ENCODE measurements at places on chromosomes 11 and 22.

GRCh38 chr11:116374085-116374484 is 398.7 kb downstream of the BUD13 start:
- no peak for DNase-seq

DNA sequence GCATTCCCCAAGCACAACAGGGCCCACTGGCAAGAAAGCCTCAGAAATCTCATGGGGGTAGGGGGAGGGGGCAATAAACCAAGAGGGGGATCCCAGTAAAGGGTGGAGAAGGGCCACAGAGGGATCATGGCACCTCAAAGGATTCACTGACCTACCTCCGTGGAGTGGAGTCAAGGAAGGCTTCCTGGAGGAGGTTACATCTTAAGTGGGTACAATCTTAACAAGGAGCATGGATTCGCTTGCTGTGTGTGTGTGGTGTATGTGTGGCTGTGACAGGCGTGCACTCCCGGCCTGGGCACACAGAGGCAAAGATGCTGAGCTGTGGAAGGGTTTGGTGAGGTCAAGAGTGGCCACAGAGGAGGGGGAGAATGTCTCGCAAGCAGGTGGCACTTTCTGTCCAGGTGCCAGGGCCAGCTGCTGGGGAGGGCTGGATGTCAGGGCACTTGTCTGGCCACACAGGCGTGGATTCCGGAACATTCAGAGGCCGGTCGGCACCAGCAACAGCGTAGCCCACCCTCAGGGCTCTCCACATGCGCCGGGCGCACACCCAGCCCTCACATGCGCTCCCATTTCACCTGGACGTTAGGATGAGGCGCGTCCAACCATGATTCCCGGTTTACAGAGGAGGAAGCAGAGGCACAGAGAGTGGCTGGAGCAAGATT is 43.3 kb downstream of the WNT7B start:
- DNase-seq = no peak

DNA sequence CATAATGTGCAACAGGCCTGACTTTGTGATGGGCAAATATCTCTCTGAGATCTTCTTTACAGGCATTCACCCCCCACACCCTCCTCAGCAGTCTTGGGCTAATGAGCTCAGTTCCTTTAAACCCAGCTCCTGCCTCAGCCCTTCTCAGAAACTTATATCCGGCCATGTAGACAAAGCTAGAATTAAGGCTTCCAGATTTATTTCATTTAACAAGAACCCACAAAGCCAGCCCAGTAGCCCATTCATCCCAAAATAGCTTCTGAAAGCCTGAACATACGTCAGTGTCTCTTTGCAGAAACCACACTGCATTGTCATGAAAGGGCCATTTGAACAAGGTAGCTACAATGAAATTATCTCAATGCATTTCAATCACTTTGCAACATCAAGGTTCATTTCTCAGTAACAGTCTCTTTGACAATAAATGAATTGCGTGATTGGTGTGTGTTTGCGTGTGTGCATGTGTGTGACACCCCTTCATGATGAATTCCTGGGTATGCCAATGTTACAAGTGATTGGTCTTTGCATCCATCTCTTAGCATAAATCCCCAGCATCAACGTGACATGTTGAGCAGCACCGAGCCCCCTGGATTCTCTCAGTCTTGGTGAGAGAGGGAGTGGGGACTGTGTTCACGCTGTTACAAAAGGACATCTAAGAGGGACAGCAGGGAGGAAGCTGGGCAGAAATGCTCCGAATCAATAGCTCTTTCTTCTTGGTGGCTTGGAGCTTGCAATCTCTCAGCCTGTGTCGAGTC is 299.6 kb downstream of the KIRREL3 start:
- no peak for DNase-seq

DNA sequence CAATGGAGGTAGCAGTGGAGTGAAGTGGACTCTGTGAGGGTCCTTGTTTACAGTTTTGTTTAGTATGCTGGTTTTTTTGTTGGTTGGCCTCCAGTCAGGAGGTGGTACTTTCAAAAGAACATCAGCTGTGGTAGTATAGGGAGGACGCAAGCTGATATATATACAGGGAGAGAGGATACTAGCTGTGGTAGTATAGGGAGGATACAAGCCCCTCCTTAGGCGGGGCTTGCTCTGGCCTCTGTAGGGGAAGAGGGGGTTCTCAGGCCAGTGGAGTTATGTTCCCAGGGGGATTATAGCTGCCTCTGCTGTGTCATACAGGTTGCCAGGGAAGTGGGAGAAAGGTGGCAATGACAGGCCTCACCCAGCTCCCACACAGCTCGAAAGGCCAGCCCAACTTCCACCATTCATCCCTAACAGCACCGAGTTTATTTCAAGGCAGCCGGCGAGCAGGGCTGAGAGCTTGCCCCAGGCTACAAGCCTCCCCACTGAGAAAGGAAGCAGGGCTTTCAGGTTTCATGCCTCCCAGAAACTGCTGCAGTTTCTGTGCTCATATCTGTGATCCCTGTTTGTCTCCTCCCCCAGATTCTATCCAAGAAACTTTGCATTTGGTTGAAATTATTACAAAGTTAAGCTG is 10.4 kb downstream of the OR52E6 start:
- DNase-seq = no peak

- no peak for DNase-seq
Measured at GRCh38 chr22:39715778-39716495, 145.4 kb downstream of the CACNA1I start.

DNA sequence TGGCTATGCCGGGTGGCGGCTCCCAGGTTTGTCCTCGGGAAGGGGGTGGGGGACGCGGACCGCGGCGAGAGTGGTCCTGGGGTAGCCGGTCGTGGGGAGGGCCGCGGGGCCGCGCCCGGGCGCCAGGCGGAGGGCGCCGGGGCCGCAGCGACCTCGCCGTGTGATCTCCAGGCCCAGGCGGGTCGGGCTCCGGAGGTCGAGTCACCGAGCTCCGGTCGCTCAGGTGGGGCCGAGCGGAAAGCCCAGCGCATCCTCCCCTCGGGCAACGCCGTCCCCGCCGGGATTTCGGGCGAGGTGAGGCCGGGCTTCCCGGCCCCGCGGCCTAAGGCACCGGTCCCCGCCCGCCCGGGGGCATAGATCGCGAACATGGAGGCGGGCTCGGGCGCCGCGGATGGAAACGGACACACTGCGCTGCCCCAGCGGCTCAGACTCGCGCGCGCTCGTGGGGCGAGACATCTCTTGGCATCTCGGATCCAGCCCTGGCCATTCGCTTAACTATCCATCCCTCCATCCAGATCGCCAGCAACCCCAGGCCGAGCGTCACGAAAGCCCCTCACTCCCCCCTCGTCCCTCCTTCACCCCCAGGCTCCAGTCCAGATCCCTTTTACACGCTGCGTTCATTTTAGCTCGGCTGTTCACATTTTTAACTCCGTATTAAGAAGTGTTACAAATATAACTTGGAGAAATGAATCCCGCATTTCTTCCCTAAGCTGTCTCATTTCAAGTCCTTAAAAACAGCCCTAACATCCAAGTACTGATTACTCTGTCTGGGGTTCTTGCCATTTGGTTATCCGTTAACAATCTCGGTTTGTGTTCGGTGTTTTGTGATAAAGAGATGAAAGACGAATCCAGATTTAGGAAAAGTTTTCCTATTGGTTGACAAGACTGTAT is 460 bp downstream of the ZC3H12C start:
- DNase-seq = peak; percentile 55

GRCh38 chr22:35868938-35869337 is 151.3 kb downstream of the APOL5 start:
- no peak for DNase-seq

- DNase-seq = no peak
Measured at GRCh38 chr22:19666673-19667593, 47.4 kb upstream of the SEPTIN5 start.

DNA sequence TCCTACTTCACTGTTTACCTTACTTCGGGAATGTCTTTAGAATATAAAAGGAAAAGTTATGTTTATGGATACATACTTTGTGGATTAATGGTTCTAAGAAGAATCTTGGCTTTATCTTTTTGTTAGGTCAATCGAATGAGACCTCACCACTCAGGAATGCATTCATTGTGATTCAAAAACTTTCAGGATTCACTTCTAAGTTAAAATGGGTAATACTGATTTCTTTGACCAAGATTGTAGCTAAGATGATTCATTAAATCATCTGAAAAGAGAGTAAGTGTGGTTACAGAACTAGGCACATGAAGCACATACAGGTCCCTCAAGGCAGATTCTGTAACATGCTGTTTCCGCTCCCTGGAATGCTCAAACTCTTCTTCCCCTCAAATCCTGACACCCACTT is 716.4 kb downstream of the KCNA4 start:
- no peak for DNase-seq

GRCh38 chr11:10414659-10415058 is 40.4 kb upstream of the AMPD3 start:
- no peak for DNase-seq

- DNase-seq = no peak
Measured at GRCh38 chr11:67113231-67113721, 5.8 kb upstream of the KDM2A start.

- no peak for DNase-seq
Measured at GRCh38 chr11:31827455-31828206, 16.5 kb upstream of the PAX6 start.

DNA sequence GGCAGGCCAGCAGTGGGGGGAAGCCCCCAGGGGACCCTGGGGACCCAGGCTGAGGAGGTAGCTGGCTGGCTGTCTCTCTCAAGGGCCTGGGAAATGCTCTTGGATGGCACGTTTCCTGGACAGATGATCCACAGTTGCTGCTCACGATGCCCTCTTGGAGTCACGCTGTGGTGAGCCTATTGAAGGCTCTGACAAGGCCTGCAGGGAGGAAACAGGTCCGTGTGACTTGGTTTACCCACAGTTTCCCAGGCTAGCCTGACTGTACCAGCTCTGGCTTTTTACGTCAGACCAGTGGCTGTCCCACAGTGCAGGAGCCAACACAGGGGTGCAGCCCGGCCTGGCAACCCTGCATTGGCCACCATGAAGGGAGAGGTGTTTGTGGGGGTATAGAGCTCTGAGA is 29.2 kb upstream of the PPARA start:
- no peak for DNase-seq

DNA sequence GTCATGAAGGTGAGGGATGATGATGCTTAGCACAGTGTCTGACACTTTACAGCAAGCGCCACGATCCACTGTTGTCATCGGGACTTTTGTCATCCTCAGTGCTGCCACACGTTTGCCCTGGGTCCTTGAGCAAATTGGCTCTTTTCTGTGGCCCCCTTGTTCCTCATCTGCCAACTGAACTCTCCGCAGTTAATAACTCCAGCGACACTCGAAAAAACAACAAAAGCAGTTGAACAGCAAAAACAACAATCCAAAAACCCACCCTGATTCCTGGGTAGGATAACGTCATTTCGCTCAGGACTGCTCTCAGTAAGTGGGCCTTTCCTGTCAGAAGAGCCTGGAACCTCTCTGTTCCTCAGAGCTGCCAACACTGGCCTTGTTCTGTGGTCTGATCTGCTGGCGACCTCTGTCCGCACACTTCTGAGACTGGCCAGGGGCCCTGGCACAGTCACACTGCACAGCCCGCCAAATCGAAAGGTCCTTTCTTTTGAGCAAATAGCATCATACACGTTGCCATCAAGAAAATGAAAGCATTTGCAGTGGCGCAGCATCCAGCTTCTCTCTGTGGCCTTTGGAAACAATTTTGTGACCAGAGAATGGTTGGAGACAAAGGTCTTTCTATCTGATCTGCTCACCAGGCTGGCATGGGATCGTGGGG is 79.9 kb upstream of the SYT13 start:
- DNase-seq = no peak

GRCh38 chr11:96267001-96267495 is 75.9 kb downstream of the MAML2 start:
- no peak for DNase-seq

DNA sequence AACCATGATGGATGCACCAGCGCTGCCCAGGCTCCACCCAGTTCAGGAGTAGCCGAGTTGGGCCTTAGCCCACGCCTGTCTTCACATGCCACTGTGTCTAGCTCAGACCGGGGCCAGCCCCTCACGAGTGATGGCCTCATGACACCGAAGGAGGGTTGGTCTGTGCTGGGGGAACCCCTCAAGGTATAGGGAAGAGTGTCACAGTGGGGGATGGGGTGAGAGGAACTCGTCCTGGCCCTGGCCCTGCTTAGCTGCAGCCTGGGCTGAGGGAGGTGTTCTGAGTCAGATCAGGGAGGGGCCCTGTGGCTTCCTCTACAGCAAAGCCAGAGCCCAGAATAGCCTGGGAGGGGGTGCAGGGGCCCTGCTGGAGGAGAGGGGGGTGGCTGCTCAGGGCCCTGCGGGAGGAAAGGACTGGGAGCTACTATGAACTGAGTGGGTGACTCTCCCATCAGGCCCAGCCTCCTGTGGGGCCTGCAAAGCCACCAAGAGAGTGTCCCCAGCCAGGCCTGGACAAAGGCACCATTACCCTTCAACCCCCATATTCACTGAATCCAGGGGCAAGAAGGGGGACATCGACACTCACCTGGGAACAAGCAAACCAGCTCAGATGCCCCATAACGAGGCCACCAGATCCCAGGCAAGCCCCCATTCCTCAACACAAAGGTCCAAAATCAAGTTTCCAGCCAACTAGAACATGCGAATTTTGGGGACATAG is 41.2 kb downstream of the IGLL5 start:
- no peak for DNase-seq
